ENCODE measurements at places on chromosomes 13 and 19.

DNA sequence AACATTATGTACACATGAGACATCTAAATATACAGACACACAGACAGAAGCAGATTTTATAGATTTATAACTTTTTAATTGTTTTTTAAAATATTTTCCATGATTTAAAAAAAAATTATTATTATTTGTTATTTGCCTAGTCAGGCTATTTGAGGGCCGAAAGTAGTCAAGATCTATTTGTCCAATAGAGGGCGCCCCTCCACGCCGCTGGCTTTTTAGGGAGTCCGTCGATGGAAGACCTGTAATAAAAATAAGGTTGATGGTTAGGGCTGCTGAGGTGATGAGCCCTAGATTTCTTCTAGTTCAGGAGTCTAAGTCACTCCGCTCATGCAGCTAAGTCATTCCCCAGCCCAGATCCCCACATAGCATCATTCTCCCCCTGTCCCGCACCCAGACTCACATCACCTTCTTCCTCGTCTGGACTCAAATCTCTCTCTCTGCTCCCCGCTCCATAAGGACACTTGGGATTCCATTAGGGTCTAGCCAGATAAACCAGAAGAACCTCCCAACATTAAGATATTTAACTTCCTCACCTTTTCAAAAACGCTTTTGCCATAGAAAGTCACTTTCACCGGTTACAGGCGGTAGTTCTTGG, 33.9 kb upstream of the CEACAM21 start:
- DNase-seq = no peak

- peak; percentile 18 for DNase-seq
Measured at GRCh38 chr13:72886272-72887067, 104.5 kb downstream of the PIBF1 start.

- DNase-seq = no peak
Measured at GRCh38 chr19:46374536-46375475, 27.9 kb downstream of the PPP5C start.

DNA sequence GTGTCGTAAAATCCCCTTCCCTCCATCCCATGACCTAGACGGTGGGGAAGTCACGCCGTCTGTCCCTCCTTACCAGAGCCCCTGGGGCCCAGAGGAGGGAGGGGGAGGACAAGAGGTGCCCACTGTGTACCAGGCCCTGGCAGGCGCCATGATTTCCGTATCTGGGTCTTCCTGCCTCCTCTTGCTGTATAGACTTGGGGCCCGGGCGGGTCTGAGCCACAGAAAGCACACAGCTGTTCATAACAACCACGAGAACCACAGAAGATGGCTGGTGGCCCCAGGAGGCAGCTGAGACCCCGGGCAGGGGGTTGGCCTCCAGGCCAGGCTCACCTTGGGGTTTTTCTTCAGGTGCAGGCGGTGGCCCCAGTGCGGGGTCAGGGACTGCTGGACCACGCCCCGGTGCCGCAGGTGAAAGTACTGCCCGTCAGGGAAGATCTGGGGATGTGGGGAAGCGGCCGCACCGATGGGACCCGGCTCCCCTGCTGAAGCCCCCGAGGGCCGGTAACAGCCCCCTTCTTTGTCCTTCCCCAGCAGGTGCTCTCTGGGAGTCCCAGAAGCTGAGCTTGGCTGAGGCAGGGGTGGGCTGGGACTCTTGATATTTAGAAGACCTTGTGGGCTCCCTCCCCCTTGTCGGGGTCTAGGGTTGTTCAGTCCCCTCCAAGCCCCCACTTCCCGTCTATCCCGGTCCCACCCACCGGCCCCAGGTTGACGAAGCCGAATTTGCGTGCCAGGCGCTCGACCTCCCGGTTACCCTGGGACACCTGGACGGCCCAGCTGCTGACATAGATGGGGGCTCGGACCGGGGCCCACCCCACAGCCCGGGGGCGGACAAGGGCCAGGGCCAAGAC, 463 bp downstream of the PCSK4 start:
- no peak for DNase-seq

GRCh38 chr13:20843166-20843565, 59.4 kb downstream of the XPO4 start:
- no peak for DNase-seq

DNA sequence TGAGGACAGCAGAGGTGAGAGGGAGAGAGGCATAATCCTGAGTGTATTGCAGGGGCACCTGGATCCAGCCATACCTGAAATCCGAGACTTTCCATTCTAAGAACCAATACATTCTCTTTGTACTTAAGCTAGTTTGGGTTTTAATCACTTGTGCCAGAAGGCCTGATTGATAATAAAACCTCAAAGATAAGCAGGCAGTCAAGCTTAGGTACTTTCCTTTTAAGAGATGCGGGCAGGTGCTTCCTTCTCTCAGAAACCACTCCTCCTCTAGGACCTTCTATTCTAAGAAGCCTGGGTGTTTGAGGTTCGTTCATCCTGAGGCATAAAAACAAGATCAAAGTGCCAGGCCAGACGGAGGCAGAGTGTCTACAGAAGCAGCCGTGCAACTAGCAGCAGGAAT, 22.2 kb downstream of the FAM187B start:
- DNase-seq = no peak

DNA sequence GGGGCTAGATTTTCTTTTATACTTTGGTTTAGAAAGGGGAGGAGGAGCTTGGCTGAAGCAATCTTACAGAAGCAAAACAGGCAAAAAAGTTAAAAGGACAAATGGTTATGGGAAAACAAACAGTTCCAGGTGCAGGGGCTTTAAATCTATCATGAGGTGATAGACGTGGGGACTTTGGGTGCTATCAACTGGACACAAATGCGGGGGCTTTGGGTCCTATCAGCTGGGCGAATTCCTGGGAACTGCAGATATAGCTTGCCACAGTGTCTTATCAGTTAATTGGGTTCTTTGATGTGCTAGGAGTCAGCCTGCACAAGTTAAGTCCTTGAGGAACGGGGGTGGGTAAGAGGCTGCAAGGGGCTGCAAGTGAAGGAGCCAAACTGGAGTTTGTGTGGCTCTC, 260.6 kb downstream of the TUBA3C start:
- no peak for DNase-seq

DNA sequence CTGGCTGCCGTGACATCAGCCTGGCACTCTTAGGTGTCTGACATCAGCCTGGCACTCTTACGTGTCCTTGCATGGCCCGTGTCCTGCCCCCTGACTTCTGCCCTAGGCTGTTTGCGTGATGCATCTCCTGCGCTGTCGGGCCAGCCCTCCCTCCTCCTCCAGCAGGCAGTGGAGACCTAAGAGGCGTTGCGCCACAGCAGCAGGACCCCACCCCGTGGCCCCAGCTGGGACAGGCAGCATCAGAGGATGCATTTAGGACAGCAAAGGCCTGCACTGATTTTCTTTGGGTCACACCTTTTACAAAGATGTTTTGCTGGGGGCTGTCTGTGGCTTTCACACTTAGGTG, 65.3 kb downstream of the GPR12 start:
- no peak for DNase-seq

GRCh38 chr13:82847595-82847994, 1034.7 kb downstream of the SLITRK1 start:
- DNase-seq = no peak

DNA sequence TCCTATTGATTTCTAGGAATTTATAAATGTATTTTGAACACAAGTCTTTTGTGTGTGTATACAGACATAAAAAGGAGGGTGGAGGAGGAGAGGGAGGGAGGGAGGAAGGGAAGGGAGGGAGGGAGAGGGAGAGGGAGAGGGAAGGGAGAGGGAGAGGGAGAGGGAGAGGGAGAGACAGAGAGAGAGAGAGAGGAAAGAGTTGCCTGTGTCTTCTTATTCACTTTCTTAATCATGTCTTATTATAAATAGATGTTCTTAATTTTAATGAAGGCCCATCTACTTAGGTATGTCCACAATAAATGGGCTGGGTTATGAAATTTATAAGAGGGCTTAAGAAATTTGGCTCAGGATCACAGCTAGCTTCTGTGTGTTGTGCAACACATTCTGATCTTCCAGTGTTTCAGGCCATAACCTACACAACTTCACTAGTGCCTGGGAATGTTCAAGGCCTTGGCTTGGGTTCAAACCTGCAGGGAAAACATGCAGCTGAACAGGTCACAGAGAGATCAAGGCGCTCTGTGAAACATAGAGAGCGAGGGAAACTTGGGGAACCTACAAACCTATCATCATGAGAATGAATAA, 39.3 kb downstream of the ZNF45 start:
- DNase-seq = no peak

DNA sequence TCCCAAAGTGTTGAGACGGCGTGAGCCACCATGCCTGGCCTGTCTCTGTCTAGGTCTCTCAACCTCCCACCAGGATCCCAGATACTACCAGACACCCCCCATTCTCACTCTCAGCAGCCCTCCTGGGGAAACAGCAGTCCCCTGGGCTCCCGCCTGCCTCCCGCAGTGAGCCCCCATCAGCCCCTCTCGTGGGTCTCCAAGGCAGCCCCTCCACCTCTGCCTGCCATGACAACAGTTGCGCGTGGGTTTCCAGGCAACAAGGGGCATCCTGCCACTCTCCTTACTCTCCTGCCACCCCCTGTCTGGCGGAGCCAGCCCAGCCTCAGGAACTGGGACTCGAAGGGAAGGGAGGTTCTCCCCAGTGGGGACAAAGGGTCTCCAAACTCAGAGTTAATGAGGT, 5.2 kb downstream of the LRRC4B start:
- no peak for DNase-seq

- DNase-seq = no peak
Measured at GRCh38 chr13:31769575-31769974, 30.2 kb downstream of the RXFP2 start.

- DNase-seq = no peak
Measured at GRCh38 chr13:109862627-109863026, 76.2 kb upstream of the IRS2 start.

- no peak for DNase-seq
Measured at GRCh38 chr13:50844084-50844875, 788 bp upstream of the DLEU7 start.

- DNase-seq = no peak
Measured at GRCh38 chr13:71758828-71759227, 108.2 kb downstream of the DACH1 start.

Measured in AG09309 (cell line).